A549 (cell line): ENCODE measurements at places on chromosomes 6 and 20. TPM values are rescaled to one million over a fixed set of nuclear protein-coding genes. Genes with fewer than 3 reads are reported as not detected.

BPHL gene
- polyA plus RNA-seq: 14.9 to 18.7 TPM (median 16.5 TPM) in 3 replicates

BMP5 gene
- polyA plus RNA-seq: 0.03 to 0.04 TPM (median 0.04 TPM) in 3 replicates

RIPOR3 gene
- polyA plus RNA-seq: 0.05 to 0.06 TPM in 2 of 3 replicates, not detected in the other

MAS1 gene
- polyA plus RNA-seq: not detected in 3 replicates

ROS1 gene
- polyA plus RNA-seq: 0.17 to 0.18 TPM (median 0.17 TPM) in 3 replicates

GGTLC1 gene
- not detected in 3 replicates for polyA plus RNA-seq

RIMS4 gene
- 1.3 to 1.6 TPM (median 1.3 TPM) in 3 replicates for polyA plus RNA-seq

FITM2 gene
- polyA plus RNA-seq: 12.1 to 16.0 TPM (median 15.4 TPM) in 3 replicates

CFAP61 gene
- 0.39 to 0.49 TPM (median 0.46 TPM) in 3 replicates for polyA plus RNA-seq

EFCAB8 gene
- not detected in 3 replicates for polyA plus RNA-seq

TPX2 gene
- polyA plus RNA-seq: 84.9 to 106 TPM (median 92.9 TPM) in 3 replicates

SLC35F1 gene
- 0.01 to 0.03 TPM in 2 of 3 replicates, not detected in the other for polyA plus RNA-seq

AIF1 gene
- polyA plus RNA-seq: not detected in 3 replicates

METTL24 gene
- polyA plus RNA-seq: not detected in 3 replicates

SLC16A10 gene
- 0.07 to 0.44 TPM (median 0.27 TPM) in 3 replicates for polyA plus RNA-seq

- no peak for DNase-seq
These were observed 72.0 kb upstream of the PRL start for GRCh38 chr6:22368794-22369193.

- no peak for DNase-seq
These were observed 34.9 kb upstream of the HECA start for GRCh38 chr6:139099984-139100383.

DNA sequence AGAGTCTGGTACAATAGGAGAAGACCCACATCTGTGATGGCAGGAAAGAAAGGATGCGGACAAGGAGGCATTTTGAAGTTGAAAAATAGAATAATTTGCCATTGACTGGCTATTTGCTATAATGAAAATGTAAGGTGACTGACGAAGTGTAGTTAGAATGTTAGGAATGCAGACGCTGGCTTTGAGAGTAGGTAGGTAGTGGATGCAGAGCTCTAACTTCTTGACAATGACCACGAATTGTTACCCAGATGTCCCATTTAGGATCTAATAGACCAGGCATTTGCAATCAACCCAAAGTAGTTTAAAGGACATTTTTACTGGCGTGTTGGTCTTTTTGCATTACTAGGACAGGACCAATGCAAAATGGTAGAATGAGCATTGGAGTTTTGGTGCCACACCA lies 14.2 kb downstream of the MLIP start:
- DNase-seq: no peak

GRCh38 chr20:12014736-12015135 lies 97.0 kb downstream of the BTBD3 start:
- no peak for DNase-seq

- no peak for DNase-seq
These were observed 150.9 kb upstream of the STMND1 start for GRCh38 chr6:16950825-16951495.

DNA sequence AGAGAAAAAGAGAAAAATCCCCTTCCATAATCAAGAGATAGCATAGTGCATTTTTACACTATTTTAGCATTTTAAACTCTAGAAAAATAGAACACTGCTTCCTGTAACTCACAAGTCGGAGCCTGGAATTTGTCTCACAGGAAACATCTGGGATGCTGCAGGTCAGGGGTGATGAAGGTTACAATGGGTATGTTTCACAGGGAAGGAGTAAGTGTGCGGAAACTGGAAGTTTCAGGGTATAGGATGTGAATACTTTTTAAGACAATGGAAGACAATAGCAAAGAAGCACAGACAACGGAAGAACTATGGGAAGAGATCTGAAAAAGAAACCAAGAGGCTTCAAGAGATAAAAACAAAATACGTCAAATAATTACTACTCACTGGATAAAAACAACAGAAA lies 361.0 kb upstream of the MARCKS start:
- DNase-seq: no peak

DNA sequence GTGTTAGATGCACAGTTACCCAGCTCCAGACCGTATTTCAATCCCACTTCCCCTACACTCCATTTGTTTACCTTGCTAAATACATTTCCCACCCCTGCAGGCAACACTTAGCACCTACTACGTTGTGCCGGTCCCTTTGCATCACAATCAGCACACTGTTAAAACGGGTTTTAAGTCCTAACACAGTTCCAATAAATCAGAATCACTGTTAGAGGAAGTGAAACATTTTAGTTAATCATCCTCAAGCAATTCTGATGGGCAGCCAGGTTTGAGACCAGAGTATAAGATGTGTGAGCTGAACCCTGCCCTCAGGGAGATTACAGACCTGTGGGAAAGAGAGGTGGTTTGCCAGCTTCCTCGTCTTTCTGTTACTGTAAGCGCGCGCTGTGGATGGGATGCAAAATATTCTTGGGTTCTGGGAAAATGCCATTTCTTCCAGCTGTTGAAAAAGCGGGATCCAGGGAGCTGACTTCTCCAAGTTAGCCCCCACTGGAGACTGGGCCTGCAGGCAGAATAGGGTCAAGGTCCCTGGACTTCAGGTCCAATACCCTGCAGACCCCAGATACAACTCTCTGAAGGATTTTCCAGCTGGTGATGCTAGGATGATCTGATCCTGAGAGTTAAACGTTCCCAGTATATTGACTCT lies 3.1 kb downstream of the ZCCHC3 start:
- DNase-seq: no peak

- no peak for DNase-seq
These were observed 2.9 kb upstream of the ZBTB46 start for GRCh38 chr20:63833776-63834490.

DNA sequence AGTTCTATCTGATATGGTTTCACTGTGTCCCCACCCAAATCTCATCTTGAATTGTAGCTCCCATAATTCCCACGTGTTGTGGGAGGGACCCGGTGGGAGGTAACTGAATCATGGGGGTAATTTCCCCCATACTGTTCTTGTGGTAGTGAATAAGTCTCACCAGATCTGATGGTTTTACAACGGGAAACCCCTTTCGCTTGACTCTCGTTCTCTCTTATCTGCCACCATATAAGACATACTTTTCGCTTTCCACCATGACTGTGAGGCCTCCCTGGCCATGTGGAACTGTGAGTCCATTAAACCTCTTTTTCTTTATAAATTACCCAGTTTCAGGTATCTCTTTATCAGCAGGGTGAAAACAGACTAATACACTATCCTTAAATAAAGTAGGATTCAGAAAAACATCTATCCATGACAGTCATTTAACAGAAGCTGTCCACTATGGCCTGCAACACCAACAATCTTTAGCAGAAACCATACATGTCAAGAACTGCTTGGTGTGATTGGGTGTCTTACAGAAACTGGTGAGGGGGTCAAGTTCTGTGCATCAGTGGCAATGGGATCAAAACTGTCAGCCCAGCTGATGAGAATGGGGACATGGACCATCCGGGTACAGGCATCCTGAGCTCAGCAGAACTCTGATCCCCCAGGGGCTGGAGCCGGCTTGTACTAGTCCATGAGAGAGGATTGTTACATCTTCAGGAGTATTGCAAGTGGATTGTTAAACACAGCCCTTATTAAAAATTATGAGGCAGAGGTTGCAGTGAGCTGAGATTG lies 59.2 kb downstream of the SCML4 start:
- DNase-seq: no peak

- DNase-seq: no peak
These were observed 908.5 kb upstream of the MANEA start for GRCh38 chr6:94668876-94669275.

- DNase-seq: no peak
These were observed 108.1 kb downstream of the ERMARD start for GRCh38 chr6:169859401-169859977.

GRCh38 chr6:31669676-31670075 lies at the start of gene LY6G5B:
Gene LY6G5B (plus strand): TSS chr6:31669976. CDS start chr6:31670951, 975 bp downstream.
- DNase-seq: no peak

- no peak for DNase-seq
These were observed at the start of gene ADGRF1 for GRCh38 chr6:47042275-47042791. Gene ADGRF1 (minus strand): TSS chr6:47042332. CDS start chr6:47029061, 13,271 bp downstream.

- DNase-seq: no peak
These were observed 34.6 kb downstream of the SOX4 start for GRCh38 chr6:21628160-21628559.

- DNase-seq: no peak
These were observed 1450.7 kb upstream of the ADGRB3 start for GRCh38 chr6:67184405-67184804.

GRCh38 chr6:26104457-26105108 lies 17.4 kb downstream of the HFE start:
- no peak for DNase-seq

DNA sequence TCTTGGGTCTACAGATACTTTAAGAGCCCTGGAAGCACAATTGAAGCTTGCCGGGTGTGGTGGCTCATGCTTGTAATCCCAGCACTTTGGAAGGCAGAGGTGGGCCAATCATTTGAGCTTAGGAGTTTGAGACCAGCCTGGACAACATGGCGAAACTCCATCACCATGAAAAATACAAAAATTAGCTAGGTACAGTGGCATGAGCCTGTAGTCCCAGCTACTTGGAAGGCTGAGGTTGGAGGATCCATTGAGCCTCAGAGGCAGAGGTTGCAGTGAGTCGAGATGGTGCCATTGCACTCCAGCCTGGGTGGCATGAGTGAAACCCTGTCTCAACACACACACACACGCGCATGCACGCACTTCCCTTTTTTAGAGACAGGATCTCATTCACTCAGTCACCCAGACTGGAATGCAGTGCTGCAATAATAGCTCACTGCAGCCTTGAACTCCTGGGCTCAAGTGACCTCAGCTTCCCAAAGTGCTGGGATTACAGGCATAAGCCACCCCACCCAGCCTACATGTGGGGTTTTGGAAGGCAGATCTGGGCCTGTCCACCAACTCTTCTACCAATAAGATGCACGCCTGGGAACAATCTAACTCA lies 182.5 kb upstream of the JARID2 start:
- no peak for DNase-seq

DNA sequence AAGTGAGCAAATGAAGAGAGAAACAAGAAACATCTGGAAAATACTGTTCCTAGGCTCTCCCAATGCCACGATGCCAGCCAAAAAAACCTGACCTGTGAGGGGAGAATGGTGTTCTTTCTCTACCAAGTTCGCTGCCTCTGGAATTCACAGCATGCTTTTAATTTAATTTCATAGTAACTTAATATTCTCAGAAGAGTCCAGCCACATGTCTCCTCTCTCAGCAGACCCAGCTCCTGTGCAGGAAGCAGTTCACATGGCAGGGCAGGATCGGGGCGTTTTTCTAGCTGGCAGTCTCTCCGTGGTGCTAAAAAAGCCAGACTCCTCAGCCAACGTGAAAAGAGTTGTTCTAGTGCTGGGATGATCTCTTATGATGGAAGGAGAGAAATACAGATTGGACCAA lies 57.5 kb downstream of the BFSP1 start:
- no peak for DNase-seq
